Vagina (tissue), 2 donors: ENCODE measurements at places on chromosomes 13 and 19. TPM values are rescaled to one million over a fixed set of nuclear protein-coding genes. Genes with fewer than 3 reads are reported as not detected.

The SLC8A2 gene
- total RNA-seq: 0.49 TPM

GRCh38 chr19:18915639-18916038 is 3.5 kb downstream of the COPE start:
- DNase-seq: no peak

GRCh38 chr13:20525601-20526544 is at the start of gene CRYL1:
Gene CRYL1 (minus strand): TSS chr13:20525857. CDS start chr13:20525794, 63 bp downstream.
- no peak for DNase-seq

The AMER2 gene
- not detected for total RNA-seq
